ENCODE measurements at places on chromosomes 12 and 14. TPM values are rescaled to one million over a fixed set of nuclear protein-coding genes. Genes with fewer than 3 reads are reported as not detected.
A peak's percentile ranks its signal among the peaks of the same experiment; 100 is the strongest.

- peak; percentile 88 for DNase-seq
Measured at GRCh38 chr12:6620137-6620884, 13.1 kb upstream of the CHD4 start.

DNA sequence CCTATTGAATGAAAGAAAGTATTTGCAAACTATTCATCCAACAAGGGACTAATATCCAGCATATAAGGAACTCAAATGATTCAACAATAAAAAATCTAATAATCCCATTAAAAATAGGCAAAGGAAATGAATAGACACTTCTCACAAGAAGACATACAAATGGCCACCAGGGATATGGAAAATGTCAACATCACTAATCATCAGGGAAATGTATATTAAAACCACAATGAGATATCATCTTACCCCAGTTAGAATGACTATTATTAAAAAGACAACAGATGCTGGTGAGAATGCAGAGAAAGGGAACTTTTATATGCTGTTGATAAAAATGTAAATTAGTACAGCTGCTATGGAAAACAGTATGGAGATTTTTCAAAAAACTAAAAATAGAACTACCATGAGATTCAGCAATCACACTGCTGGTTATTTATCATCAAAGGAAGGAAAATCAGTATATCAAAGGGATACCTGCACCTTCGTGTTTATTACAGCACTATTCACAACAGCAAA, 89.3 kb downstream of the GARIN6 start:
- no peak for DNase-seq

Gene ITGA7
- total RNA-seq, result 24.8 TPM

DNA sequence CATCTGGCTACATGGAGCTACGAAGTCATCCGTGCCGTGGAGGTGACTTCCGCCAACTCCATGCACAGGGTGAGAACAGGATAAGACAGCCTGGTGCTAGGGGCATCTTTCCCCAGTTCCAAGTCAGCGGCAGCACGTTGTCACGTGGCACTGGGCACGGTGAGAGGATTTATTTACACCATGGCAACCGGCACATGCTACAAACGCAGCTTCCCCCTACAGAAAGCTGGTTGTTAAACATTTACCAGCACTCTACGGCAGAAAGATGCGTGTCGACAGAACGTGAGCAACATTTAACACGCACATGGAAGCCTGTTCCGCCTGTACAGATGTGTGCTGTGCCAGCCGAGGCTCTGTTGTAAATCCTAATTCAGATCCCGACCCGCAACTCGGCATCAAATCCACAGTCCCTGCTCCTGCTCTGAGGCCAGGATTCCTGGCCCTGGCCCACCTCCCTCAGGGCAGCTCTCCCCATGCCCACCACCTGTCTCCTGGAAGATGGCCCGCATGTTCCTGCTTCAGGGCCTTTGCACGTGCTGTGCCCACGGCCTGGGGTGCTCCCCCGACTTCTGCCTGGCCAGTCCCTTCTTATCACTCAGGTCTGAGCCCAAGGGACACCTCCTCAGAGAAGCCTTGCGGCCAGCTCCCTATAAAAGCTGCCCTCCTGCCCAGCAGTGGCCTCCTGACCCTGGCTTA, 114.1 kb downstream of the RFLNA start:
- no peak for DNase-seq

DNA sequence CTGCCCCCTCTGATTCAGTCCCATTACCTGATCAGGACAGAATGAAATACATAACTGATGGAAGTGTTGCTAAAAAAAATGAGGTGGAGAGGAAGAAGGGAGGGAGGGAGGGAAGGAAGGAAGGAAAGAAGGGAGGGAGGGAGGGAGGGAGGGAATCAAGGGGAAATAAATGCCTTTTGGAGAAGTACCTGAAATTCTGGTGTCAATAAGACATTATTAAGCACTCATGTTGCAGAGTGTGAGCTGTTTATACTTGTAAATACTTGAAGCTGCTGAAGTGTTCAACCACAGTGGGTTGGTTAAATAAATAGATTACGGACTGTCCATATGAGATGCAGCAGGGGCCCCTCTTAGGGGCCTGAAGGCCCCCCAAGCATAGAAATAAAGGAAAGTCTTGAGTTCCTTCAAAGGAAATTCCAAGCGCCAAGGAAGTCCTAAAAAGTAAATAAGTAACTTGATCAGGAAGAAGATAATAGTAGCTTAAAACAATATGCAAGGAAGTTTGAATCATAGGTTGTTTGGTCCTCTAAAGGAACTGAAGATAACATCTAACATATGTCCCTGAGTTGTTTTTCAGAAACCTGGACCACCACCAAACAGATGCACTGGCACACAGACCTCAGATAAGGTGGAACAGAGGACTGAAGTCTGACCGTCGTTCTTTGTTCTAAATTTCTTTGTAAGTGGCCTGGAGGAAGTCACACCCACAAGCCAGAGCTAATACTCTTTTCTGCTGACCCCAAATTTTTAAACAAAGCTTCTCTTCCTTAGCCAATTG, 110.8 kb downstream of the SEC23A start:
- no peak for DNase-seq

Gene CCDC177
- not detected for total RNA-seq

DNA sequence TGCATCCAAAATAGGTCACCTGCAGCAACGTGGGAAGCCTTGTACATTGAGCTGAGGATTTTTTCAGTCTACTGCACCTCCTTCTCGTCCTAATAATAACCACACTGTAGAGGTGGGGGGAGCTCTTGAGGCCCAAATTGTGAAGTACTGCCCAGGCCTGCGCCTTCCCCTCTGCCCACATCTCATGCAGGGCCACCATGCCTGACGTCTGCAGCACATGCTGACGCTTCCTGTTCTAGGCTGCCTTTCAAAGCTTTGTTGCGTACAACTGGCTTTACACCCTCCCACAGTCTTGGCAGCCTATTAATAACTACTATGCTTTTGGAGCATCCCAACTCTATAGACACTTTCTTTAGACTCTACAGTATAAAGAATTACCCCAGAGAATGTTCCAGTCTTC, 26.5 kb upstream of the TTC7B start:
- DNase-seq, result peak; percentile 76

Gene ACVRL1
- total RNA-seq, result 11.5 TPM

- no peak for DNase-seq
Measured at GRCh38 chr14:38047195-38047902, 160.4 kb upstream of the SSTR1 start.

Data from osteoblast (primary cell).